Stimulated activated CD4-positive, alpha-beta T cell treated with anti-CD3 and anti-CD28 coated beads, TNF-alpha, amount 100 ng/mL, for 24 hours (primary cell): ENCODE measurements at places on chromosomes 5 and 9.

- no peak for DNase-seq
These were observed 51.0 kb upstream of the COL15A1 start for GRCh38 chr9:98892690-98893089.

DNA sequence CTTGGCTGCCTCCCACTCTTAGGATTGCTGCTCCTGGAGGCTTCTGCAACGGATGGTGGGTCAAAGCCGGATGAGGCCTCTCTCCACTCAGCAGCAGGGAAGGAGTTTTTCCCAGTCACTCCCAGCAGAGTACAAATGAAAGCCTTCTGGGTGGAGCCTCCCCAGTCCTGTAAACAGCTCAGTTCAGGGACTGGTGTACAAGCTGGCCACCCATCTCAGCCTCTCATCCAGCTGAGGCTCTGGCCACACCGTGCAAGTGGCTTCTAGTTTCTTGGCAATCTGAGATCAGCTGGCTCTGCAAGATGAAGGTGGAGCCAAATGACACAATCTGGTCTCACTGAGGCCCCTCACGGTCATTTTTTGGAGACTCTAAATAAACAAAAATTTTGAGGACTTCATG, 10.0 kb downstream of the GPX3 start:
- DNase-seq: no peak

DNA sequence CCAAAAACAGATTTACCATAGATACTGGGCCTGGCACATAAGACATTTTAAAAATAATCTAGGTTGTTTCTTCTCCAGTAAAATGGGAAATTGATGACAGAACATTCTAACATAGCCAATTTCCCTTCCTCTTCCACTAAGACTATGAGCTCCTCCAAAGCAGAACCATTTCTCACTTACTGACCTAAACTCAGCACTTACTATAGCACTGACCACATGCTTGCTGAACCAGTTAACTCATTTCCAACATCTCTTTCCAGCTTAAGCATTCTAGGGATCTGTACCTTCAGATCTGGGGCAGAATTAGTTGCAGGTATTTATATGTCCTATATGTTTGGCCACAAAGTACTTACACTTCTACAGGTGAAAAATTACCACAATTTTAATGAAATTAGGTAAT, 58.9 kb downstream of the TTC39B start:
- no peak for DNase-seq

GRCh38 chr5:14531668-14532067, 49.9 kb upstream of the OTULINL start:
- DNase-seq: no peak

- DNase-seq: no peak
These were observed 466.8 kb upstream of the BRINP1 start for GRCh38 chr9:119836036-119836435.

GRCh38 chr5:64417390-64417789, 88.4 kb upstream of the RGS7BP start:
- DNase-seq: no peak

- DNase-seq: no peak
These were observed 6.4 kb downstream of the ZNF608 start for GRCh38 chr5:124740071-124740470.

DNA sequence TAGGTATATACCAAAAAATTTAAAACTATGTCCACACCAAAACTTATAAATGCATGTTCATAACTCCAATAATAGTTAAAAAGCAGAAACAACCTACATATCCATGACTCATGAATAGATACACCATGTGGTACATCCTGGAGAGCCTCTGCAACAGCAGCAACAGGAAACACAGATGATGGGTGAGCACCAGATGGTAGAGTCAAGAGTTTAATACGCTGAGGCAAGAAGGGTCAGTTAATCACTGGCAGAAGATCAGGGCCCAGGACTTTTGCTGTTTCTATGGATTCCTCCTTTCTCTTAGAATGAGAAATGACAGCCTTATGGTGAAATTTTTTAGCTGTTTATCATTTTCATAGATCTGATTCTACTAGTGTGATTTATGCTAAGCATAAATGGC, 351.8 kb upstream of the ADAMTSL1 start:
- DNase-seq: no peak

DNA sequence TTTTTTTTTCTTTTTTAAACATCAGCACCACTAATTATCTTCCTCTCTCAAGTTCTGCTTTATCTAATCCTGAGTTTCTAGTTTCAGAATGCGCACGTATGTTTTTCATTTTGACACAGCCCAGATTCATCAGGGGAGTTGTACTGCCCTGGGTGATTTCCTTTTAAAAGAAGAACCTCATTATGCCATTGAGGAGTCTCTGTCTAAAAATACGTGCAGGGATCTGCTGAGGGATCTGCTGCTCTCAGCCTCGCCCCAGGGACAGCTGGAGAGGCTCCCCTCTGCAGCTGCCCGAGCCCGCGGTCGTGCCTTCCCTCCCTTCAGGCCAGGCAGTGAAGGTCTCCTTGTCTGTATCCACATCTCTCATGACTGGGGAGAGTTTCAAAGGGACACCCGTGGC, 273.1 kb downstream of the ARHGEF28 start:
- no peak for DNase-seq

DNA sequence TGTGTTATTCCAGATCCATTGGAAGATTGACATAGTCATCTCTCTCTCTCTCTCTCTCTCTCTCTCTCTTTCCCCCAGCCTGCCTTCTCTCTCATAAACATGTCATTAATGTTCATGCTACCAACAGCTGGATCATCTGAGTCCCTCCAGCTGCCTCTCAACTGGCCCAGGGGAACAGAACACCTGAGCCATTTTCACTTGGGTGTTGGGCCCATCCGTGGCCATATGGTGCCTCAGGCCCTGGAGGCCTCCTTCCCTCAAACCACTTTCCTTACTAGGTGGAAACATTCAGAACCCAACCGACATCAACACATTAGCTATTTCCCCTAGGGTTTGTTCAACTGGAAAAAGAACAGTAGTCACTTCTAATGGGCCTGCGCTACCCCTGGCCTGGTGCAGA, 196.2 kb downstream of the FRMD3 start:
- no peak for DNase-seq

DNA sequence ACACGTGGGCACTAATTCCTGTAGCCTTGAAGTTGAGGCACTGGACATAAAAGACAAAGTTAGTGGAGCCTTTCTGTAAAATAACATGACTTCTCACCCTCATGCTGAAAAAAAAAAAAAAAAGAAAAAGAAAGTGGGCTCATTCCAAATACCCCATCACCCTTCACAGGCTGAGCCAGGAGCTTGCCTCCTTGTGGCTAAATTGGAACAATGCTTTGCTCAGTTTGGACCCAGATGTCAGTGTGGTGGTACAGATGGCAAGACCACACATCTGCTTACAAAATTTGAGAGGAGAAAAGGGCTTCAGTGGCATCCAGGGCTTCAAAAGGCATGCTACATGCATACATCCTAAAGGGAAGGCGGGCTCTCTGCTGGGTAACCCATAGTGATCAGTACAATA, 342.8 kb downstream of the EBF1 start:
- DNase-seq: no peak

GRCh38 chr9:130390390-130390789, 54.4 kb upstream of the ASS1 start:
- no peak for DNase-seq

GRCh38 chr5:85182344-85182743, 797.7 kb upstream of the EDIL3 start:
- DNase-seq: no peak

GRCh38 chr9:121510766-121511550, 11.3 kb upstream of the GGTA1 start:
- no peak for DNase-seq

DNA sequence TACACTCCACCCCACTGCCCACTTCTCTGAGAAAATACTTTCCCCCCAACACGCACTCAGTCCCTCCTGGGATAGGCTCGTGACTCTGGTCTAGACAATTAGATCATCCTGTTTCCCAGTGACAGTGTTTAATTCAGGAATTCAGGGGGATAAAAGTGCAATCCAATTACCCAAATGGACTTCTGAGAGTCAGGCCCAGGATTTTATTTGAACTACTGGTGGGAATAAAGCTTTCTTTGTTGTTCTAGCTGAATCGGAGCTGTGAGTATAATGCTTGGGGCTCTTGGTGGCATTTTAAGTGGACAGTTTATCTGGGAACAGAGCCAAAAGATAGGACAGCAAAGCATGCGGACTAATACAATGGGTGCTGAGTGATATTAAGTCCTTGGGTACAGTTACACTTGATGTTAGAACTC, 683.3 kb downstream of the MAT2B start:
- DNase-seq: no peak

DNA sequence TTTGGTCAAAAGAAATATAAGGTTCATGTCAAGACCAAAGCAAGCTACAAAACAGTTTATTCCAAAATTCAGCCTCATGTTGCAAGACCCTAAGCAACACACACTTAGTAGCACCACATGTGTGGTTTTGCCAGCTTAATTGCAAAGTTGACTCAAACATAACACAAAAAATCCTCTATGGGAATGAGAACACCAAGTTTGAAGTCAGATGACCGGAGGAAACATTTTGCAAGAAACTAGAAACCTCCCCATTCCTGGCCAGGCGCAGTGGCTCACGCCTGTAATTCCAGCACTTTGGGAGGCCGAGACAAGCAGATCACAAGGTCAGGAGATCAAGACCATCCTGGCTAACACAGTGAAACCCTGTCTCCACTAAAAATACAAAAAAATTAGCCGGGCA, 261.8 kb downstream of the EBF1 start:
- DNase-seq: no peak

GRCh38 chr5:85868070-85868469, 749.7 kb upstream of the COX7C start:
- DNase-seq: no peak

- DNase-seq: no peak
These were observed 200.2 kb upstream of the TARS1 start for GRCh38 chr5:33240558-33240957.

- DNase-seq: no peak
These were observed 93.6 kb downstream of the TRIO start for GRCh38 chr5:14236757-14237156.

DNA sequence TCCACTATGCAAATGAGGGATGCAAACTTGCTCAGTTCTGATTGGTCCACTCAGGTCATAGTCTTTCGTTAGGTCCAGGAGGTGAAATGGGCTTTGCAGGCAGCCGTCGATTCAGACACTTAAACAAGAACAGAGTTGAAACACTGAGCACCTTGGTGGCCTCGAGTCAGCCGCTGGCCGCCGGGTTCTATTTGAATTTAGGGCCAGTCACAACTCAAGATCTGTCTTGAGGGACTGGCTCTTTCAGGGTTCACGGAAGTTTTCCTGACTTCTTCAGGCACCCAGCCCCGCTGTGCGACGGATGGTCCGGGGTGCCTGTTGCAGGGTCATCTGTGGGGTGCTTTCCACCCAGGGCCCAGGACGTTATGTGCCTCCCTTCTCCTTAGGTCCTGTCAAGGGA, 412.8 kb upstream of the IRX4 start:
- DNase-seq: no peak

DNA sequence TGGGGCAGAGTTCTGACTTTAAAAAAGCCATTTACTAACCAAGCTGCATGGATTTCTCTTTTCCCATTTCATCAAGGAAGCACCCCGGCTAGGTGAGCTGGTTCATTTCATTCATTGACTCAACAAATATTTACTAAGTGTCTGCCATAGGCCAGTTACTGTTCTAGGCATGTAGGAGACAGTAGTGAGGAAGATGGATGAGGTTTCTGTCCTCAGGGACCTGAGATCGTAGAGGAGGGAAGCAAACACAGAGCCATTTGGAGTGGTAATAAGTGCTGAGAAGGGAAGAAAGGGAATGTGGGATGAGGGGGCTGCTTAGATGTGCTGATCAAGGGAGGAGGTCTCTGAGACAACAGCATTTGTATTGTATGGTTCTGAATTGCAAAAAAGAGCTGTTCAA, 120.4 kb downstream of the C9orf152 start:
- no peak for DNase-seq

- no peak for DNase-seq
These were observed 1.4 kb downstream of the NR3C1 start for GRCh38 chr5:143402017-143402552.

DNA sequence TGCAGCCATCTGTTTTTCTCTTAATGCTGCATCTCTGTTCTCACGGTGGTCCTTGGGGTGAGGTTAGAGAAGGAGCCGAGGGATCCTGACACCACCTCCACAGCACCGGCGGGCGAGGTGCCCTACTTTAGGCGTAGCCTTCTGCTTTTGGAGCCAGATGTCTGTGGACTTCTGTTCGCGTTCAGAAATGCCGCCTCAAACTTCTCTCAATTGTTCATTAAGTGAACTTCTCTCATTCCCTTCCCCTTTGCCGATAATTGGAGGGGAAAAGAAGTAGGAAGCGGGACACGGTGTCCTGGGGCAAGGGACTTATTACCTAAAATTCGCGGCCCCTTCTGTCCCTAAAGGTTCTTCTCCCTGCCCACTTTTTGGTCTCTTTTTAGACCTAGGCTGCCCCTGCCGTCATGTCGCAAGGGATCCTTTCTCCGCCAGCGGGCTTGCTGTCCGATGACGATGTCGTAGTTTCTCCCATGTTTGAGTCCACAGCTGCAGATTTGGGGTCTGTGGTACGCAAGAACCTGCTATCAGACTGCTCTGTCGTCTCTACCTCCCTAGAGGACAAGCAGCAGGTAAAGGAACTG, 455 bp downstream of the KIF20A start:
- peak; percentile 3 for DNase-seq

GRCh38 chr9:77495834-77496671, 152.1 kb downstream of the GNA14 start:
- DNase-seq: no peak

- DNase-seq: no peak
These were observed 588 bp downstream of the TRAF2 start for GRCh38 chr9:136886610-136887597.

GRCh38 chr9:75231167-75231566, 142.9 kb downstream of the OSTF1 start:
- no peak for DNase-seq

- no peak for DNase-seq
These were observed 13.7 kb downstream of the EHMT1 start for GRCh38 chr9:137632230-137633161.

DNA sequence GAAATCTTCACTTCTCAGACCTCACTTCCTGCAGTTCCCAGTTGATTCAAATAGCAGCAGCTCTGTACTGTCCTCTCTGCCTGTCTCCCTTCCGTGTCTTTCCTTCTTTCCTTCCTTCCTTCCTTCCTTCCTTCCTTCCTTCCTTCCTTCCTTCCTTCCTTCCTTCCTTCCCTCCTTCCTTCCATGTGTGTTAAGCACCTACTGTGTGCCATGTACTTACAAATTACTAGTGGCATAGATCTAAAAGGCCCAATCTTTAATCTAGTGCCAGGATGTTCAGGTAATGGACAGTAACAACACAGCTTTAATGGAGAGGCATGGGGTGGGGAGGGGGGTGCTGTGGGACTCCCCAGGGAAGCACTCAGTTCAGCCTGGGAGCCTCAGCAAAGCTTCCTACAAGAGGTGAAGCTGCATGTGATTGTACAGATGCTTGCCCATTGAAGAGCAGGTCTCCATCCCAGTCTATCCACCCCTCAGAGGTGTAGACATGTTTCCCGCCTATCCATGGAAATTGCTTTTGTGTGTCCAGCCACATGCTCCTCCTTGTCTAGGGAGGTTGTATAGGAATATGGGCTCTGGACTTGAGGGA, 106.0 kb downstream of the RGS3 start:
- no peak for DNase-seq

GRCh38 chr5:111756581-111757354, at the start of gene NREP:
TSS of gene NREP (minus strand) at chr5:111757194. CDS start at chr5:111755772, 1,422 bp downstream.
- DNase-seq: peak; percentile 5
